AG20443 (cell line): ENCODE measurements at places on chromosomes 11 and 22.

GRCh38 chr11:66075273-66075672 is 5.2 kb downstream of the PACS1 start:
- no peak for DNase-seq

GRCh38 chr11:67466962-67467771 is 1.9 kb downstream of the TMEM134 start:
- DNase-seq: no peak

GRCh38 chr11:119461229-119461963 is 38.4 kb upstream of the THY1 start:
- no peak for DNase-seq

- DNase-seq: no peak
These were observed 14.0 kb upstream of the TP53I11 start for GRCh38 chr11:44964526-44965209.

DNA sequence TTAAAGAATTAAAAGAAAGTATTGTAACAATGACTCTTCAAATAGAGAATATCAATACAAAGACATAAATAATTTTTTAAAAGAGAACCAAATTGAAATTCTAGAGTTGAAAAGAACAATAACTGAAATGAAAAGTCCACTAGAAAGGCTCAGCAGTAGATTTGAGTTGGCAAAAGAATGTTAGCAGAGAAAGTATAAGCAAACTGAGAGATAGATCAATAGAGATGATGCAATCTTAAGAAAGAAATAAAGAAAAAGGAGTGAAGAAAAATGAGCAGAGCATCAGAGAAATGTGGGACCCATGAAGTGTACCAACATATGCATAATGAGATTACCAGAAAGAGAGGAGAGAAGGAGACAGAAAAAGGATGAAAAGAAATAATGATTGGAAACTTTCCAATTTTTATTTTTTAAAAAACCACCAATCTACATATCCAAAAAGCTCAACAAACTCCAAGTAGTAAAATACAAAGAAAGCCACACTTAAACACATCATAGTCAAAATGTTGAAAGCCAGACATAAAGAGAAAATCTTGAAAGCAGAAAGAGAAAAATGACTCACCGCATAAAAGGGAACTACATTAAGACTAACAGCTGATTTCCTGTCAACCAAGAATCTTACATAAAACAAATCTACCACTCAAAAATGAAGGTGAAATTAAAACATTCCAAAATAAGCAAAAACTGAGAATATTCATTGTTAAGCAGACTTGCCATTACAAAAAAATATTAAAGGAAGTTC is 20.9 kb downstream of the NCF4 start:
- no peak for DNase-seq

GRCh38 chr11:78176605-78177141 is 11.8 kb downstream of the KCTD21 start:
- DNase-seq: no peak

DNA sequence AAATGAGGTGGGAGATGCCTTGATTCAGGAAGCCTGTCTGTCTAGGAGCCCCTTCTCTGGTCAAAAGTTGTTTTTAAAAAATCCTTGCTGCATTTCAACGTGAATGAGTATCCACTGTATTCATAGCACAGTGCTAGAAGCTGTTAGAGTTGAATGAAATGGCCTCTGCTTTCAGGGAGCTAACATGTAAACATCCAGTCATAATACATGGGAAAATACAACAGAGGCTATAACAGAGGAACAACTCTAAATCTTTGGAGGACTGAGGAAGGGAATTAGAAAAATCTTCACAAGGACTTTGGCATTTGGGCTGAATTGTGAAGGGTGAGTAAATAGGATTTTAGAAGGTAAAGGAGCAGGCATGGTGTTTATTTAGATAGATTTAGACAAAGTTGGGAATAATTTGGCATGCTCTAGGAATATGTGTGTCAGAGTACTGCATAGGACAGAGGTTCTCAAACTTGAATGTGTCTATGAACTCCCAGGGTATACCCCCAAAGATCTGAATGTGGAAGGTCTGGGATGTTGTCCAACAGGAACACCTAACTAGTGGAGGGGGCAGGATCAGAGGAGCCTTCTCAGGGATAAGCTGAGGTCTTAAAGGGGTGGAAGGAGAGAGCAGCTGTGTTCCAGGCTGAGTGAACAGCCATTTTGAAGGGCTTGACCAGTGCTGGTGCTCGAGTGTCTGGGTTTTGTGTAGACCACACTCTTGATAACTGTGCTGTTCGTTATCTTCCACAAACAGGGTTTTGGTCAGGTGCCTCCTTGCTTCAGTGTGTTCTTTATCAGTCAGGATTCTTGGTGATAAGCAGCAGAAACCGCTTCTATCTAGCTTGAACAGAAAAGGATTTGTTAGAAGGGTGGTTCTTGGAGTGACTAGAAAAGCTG is 12.7 kb downstream of the SREBF2 start:
- DNase-seq: no peak

- no peak for DNase-seq
These were observed 5.8 kb downstream of the CCDC81 start for GRCh38 chr11:86380295-86381059.

- DNase-seq: no peak
These were observed 98.8 kb upstream of the CD82 start for GRCh38 chr11:44466531-44467205.

- DNase-seq: no peak
These were observed 29.8 kb upstream of the CD5 start for GRCh38 chr11:61072316-61073109.

DNA sequence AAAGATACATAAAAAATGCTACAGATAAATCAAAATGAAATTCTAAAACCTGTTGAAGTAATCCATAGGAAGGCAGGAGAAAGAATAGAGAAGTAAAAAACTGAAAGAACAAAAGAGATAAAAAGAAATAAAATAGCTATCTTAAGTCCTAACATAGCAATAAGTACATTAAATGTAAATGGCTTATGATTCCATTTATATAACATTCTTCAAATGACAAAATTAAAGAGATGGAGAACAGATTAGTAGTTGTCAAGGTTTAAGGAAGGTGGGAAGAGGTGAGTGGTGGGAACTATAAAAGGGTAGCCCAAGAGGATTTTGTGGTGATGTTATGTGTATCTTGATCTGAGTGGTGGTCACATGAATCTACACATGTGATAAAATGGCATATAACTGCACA is 254.8 kb downstream of the FAM76B start:
- no peak for DNase-seq

GRCh38 chr11:87926250-87926970 is 248.8 kb downstream of the RAB38 start:
- DNase-seq: peak; percentile 72

DNA sequence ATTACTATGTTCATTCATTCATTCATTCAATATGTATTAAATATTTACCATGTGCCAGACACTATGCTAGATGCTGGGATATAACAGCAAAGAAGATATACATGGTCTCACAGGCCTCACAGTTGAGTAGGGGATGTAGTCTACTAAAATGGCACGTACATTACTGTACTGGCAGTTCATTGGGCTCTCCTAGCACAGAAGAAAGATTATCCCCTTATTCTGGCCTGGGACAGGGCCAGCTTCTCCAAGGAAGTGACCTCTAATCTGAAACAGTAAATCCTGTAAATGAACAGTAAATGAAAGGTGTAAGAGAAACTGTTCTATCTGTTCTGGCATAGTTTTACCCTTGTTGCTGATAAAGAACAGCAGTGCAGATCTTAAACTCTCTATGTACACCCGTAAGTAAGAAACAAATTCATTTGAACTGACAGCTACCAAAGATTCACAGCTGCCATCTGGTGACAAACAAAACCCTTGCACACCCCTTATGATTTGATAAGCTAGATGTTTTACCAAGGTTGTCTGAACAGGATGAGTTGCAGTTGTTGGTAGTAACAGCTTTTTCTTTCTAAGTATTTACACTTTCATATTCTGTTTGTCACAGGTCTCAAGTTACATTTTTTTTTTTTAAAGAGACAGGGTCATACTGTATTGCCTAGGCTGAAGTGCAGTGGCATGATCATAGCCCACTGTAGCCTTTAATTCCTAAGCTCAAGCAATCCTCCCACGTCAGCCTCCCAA is 263.1 kb downstream of the TMEM135 start:
- no peak for DNase-seq

DNA sequence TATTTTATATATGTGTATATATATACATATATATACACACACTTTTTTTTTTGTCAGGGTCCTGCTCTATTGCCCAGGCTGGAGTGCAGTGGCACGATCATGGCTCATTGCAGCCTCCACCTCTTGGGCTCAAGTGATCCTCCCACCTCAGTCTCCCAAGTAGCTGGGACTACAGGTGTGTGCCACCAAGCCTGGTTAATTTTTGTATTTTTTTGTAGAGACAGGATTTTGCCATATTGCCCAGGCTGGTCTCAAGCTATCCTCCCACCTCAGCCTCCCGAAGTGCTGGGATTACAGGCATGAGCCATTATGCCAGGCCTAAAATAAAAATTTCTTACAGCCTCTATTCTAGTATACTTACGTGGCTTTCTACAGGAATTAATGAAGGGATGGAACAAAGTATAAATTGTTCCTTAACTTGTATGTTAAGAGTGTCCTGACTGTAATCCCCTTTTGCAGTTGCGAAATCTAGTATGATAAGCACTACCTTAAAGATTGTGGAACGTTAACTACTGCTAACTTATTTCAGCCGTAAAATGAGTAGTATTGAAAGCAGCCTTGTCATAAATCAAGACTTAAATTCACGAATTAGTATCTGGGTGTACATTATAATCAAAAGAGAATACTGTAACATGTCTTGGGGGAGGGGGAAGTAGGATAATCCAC is 2.1 kb downstream of the TRAF6 start:
- DNase-seq: no peak

DNA sequence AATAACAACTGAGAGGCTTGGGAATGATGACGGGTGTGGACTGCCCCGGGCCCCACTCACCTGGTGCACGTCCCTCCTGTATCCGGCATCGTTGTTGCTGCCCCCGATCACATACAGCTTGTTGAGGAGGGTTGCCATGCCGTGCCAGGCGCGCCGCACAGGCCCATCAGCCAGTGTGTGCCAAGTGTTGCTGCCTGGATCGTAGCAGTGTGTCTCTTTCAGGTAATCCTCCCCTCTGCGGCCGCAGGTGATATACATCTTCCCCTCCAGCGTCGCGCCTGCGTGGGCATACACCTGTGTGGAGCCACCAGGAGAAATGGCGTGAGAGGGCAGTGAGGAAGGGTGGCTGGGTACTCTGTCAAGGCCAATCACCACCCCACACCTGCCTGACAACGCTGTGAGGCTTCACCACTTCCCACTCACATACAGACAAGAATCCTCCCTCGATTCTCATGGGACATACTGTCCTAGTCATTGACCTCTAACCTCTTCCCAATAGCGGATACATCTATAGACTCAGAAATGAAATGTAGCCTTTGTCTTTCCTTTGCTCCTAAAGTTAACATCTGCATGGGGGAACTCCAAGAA is 8.9 kb upstream of the SCARF2 start:
- no peak for DNase-seq

DNA sequence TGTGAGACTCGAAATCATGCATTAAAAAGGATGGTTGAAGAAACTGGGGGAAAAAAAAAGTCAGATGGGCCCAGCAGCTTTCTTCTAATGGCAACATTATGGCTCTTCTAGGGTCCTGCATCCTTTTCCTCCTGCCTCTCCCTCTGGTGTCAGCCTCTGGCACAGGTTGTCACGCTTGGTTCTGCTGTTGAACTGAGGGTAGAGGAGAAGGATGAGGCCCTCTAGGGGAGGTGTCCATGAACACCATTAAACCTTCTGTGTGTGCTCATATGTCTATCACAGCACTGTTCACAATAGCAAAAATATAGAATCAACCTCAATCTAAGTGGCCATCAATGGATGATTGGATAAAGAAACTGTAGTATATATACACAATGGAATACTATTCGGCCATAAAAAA is 36.0 kb downstream of the BUD13 start:
- DNase-seq: no peak

DNA sequence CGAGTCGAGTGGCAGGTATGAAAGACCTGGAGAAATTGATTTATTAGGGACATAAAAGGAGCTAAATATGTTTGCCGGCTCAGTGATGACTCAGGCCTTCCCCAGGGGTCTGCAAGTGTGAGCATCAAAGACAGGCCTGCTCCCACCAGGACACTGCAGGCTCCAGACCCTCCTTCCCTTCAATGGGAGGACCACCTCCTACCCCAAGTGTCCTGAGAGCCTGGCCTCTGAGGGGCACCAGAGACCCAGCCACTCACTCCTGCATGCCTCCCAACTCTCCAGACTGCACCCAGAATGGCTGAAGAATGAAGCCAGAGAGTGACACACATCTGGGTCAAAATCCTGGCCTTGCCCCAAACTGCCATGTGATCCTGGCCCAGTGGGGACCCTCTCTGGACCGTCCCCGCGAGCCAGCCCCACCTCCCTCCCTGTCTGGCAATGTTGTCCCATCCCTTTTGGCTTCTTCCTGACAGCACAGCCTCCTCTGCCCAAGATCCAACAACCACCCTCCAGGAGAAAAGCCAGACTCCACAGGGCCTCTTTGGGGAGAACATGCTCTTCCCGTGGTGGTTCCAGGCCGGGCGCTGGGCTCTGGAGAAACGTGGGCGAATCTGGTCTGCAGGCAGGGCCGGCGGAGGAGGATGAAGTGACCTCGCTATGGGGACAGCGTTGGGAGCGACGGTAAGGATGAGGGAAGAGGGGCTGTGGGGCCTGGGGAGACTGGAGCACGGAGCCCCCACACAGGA is 36.2 kb downstream of the CYTH4 start:
- DNase-seq: no peak

- DNase-seq: no peak
These were observed 90.4 kb downstream of the ARHGAP20 start for GRCh38 chr11:110621826-110622225.

DNA sequence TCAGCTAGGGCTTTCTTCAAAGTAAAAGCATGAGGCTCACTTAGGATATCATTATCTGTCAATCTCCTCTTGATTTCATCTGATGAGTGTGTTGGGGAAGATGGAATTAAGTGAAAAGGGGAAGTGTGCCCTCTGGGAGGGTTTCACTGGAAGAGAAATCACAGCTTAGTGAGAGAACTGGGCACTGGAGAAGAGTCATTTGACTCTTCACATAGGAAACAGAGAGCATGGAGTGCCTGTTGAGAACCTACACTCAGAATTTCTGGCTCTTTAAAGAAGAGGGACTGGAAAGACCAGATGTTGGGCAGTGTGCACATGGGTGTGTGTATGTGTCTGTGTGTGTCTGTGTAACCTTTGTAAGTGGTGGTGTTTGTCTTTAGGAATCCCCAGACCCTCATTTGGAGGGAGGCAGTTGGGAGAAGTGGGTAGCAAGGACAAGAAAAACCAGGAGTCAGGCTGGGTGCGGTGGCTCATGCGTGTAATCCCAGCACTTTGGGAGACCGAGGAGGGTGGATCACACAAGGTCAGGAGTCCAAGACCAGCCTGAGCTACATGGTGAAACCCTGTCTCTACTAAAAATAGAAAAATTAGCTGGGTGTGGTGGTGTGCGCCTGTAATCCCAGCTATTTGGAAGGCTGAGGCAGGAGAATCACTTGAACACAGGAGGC is 10.0 kb downstream of the STX3 start:
- DNase-seq: no peak

GRCh38 chr22:46770151-46770641 is 7.7 kb downstream of the TBC1D22A start:
- no peak for DNase-seq

- no peak for DNase-seq
These were observed 27.8 kb upstream of the CDON start for GRCh38 chr11:126090452-126090851.
